ENCODE measurements at places on chromosomes 2 and 18.
A peak's percentile ranks its signal among the peaks of the same experiment; 100 is the strongest.

DNA sequence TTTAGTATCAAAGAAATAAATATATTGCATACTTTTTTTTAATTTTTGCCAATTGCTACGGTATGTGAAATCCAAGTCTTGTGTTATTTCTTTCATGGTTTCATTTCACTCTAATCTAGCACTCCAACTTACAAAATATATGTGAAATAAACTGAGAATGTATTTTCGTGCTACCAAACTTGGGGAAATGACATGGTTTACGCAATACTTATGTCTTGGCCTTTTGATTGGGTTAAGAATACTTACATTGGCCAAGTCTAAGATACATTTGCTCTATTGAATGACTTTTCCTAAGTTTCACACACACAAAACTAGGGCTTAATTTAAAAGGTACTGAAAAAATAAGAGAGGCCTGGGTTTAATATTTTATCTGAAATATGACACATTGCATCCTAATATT, 80.5 kb downstream of the VRK2 start:
- no peak overlapping the region for H3K27ac ChIP-seq
- no peak for DNase-seq
- H3K4me3 ChIP-seq = no peak overlapping the region
- peaks cover 5% of the 10 kb centered on the region for H3K36me3 ChIP-seq
- no peaks in the 10 kb centered on the region for H3K4me1 ChIP-seq

DNA sequence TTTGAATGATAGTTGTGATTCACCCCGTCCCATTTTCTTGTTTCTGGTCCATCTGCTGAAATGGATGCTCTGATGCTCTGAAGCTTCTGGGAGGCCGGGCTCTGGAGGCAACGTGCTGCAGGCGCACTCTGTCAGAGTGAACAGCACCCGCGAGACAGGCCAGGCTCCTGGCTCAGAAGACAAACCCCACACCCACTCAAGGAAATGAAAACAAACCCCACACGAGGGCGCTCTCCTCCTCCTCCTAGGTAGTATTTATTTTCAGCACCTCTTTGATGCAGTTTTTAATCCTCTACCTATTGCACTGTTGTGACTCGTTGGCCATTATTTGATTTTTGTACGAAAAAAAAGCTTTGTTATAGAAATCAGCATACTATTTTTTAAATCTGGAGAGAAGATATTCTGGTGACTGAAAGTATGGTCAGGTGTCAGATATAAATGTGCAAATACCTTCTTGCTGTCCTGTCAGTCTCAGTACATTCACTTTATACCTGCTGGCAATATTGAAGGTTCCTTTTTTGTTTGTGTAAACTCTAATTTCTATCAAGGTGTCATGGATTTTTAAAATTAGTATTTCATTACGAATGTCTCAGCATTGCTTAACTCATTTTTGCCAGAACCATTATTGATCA, 10.3 kb upstream of the CHST10 start:
- H3K4me3 ChIP-seq = no peak overlapping the region
- H3K27me3 ChIP-seq = peaks cover 51% of the 10 kb centered on the region
- H3K36me3 ChIP-seq = no peaks in the 10 kb centered on the region
- peak; percentile 47 for DNase-seq
- H3K4me1 ChIP-seq = peaks cover 5% of the 10 kb centered on the region
- no peak overlapping the region for H3K27ac ChIP-seq

- no peak overlapping the region for H3K4me3 ChIP-seq
- no peak for DNase-seq
- peaks cover 7% of the 10 kb centered on the region for H3K4me1 ChIP-seq
- H3K36me3 ChIP-seq = no peaks in the 10 kb centered on the region
- no peak overlapping the region for H3K27ac ChIP-seq
Observed at GRCh38 chr2:232982926-232983668, 30.0 kb downstream of the NGEF start.

GRCh38 chr2:42558827-42559226, 9.6 kb upstream of the MTA3 start:
- no peak overlapping the region for H3K27ac ChIP-seq
- H3K4me1 ChIP-seq = no peaks in the 10 kb centered on the region
- no peak for DNase-seq
- no peak overlapping the region for H3K4me3 ChIP-seq
- H3K36me3 ChIP-seq = no peaks in the 10 kb centered on the region
- H3K27me3 ChIP-seq = no peaks in the 10 kb centered on the region

GRCh38 chr18:48059455-48060010, 129.1 kb upstream of the SMAD2 start:
- H3K4me3 ChIP-seq = no peak overlapping the region
- H3K4me1 ChIP-seq = no peaks in the 10 kb centered on the region
- DNase-seq = no peak
- H3K27me3 ChIP-seq = peaks cover 67% of the 10 kb centered on the region

GRCh38 chr18:58581265-58581664, 47.6 kb downstream of the ALPK2 start:
- H3K36me3 ChIP-seq = peaks cover 2% of the 10 kb centered on the region
- H3K27me3 ChIP-seq = no peaks in the 10 kb centered on the region
- H3K27ac ChIP-seq = no peak overlapping the region

DNA sequence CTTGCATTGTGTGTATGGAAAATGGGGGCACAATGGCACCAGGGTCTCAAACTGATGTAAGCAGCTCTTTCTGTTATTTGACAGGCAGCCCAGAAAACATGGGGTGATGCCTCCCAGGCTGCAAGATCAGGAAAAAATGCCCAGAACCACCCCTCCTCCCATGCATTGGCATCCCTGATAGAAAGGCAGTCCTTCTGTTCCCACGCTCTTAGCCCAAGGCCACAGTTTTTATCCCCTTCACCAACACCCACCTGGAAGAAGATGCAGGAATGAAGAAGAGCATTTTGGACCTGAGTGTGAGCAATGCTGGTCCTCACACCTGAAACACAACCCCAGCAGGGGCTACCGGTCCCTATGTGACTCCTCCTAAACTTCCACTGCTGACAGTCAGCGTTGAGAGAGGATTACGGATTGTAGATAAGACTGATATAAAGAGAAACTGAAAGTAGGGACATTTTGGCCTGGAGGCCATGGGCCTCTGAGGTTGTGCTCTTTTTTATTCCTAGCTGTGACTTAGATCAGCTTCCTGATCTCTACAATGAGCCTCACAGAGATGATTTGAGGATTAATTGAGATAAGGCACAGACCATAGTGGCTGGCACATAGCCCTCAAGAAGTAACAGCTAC, 386.0 kb upstream of the ATP5MC3 start:
- peaks cover 2% of the 10 kb centered on the region for H3K36me3 ChIP-seq
- peaks cover 6% of the 10 kb centered on the region for H3K4me1 ChIP-seq
- DNase-seq = no peak
- H3K27ac ChIP-seq = no peak overlapping the region
- H3K27me3 ChIP-seq = peaks cover 18% of the 10 kb centered on the region
- H3K4me3 ChIP-seq = no peak overlapping the region

DNA sequence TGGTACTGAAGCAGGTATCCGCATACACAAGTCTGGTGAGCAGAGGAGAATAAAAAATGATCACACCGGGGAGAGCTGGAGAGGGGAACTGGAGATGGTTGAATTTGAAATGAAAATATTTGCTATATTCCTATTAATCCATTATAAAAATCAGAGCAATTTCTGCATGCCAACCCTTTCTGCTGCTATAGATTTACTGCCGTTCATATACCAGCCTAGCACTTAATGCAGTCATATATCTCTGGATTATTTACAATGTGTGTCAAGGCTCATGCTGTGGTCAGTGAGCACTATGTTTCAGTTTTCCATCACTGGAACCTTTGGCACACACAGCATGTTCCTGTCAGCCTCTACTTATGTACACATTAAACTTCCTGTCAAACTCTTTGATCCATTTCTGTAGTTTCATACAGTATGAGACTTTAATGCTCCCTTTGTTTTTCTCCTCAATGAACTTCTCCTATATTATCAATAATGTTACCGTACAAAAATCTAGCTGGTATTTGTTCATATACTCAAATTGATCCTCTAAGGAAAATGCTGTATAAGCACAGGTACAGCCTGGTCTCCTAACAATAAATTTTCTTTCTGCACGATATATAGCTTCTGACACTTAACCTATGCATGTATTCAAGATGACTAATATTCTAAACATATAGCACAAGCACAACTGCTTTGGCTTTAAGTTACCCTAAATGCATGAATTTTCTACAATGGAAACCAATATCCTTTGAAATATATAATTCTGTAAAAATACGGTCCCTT, 36.7 kb downstream of the FANCL start:
- no peak for DNase-seq
- no peaks in the 10 kb centered on the region for H3K27me3 ChIP-seq
- no peak overlapping the region for H3K27ac ChIP-seq

DNA sequence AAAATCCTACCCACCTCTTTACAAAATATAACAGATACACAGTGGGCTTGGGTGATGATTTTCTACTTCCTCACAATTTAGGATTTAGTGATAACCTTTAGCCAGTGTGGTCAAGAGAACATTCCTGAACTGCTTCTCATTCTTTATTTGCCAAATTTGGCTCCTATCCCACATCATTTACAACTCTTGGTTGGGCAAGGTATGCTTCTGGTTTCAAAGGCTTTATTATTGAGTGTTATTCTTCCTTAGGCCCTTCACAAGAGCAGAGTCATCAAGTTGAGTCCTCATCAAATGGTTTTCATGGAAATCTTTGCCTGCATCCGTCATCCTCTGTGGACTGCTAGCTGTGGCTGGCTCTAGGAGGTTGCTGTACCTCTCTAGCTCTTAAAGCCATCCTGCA, 472.0 kb upstream of the ETAA1 start:
- no peaks in the 10 kb centered on the region for H3K4me1 ChIP-seq
- DNase-seq = no peak
- no peak overlapping the region for H3K27ac ChIP-seq
- H3K27me3 ChIP-seq = no peaks in the 10 kb centered on the region
- H3K4me3 ChIP-seq = no peak overlapping the region

GRCh38 chr2:176454893-176455815, 185.9 kb downstream of the MTX2 start:
- H3K4me1 ChIP-seq = no peaks in the 10 kb centered on the region
- H3K27me3 ChIP-seq = peaks cover 49% of the 10 kb centered on the region
- DNase-seq = peak; percentile 55

- H3K36me3 ChIP-seq = no peaks in the 10 kb centered on the region
- H3K4me1 ChIP-seq = no peaks in the 10 kb centered on the region
- no peak overlapping the region for H3K4me3 ChIP-seq
- peaks cover 21% of the 10 kb centered on the region for H3K27me3 ChIP-seq
Observed at GRCh38 chr18:12281861-12282260, 26.2 kb upstream of the TUBB6 start.

DNA sequence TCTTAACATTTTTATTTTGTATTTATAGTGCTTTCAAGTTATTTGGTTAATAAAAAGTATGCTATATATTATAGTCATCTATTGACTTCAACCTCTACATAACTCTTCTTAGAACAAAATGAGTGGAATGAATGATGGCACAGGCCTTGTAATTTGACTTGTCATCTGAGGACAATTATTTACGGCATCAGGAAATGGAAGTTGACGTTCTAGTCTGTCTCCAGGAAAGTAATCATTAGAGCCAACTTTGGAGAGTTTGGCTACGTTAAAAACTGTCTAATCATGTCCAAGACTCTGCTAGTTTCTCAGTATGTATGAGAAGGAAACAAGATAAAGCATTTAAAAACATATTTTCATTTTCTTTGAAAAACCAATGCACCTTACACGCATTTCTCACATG, 353.6 kb downstream of the ARHGAP15 start:
- H3K27ac ChIP-seq = no peak overlapping the region
- H3K27me3 ChIP-seq = no peaks in the 10 kb centered on the region
- no peak for DNase-seq
- H3K36me3 ChIP-seq = peaks cover 10% of the 10 kb centered on the region

GRCh38 chr2:1183300-1183699, 230.0 kb upstream of the TPO start:
- no peak overlapping the region for H3K4me3 ChIP-seq
- no peak for DNase-seq
- H3K27me3 ChIP-seq = no peaks in the 10 kb centered on the region
- H3K36me3 ChIP-seq = no peaks in the 10 kb centered on the region

GRCh38 chr2:122193622-122194021, 438.2 kb downstream of the TSN start:
- no peak for DNase-seq
- no peaks in the 10 kb centered on the region for H3K36me3 ChIP-seq
- no peak overlapping the region for H3K27ac ChIP-seq

DNA sequence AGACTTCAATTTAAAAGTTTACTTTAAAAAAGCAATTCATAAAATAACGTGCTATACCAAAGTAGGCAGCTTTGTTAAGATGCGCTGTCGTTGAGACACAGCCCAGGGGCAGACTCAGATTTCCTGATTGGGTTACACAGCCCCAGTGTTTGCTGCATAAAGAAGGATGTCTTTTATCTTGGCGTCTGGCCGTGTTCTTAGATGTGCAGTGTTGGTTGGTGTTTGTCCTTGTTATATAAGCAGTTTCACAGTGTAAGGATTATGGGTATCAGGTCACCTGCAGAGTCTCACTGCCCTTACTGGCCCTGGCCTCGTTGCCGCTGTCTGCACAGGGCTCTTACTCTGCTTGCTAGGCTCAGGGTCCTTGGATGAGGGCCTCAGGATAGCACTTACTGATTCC, 108.5 kb downstream of the WDSUB1 start:
- peaks cover 1% of the 10 kb centered on the region for H3K36me3 ChIP-seq
- no peak overlapping the region for H3K4me3 ChIP-seq
- no peak for DNase-seq
- no peaks in the 10 kb centered on the region for H3K4me1 ChIP-seq
- no peaks in the 10 kb centered on the region for H3K27me3 ChIP-seq
- H3K27ac ChIP-seq = no peak overlapping the region

- no peak overlapping the region for H3K4me3 ChIP-seq
- H3K36me3 ChIP-seq = peaks cover 40% of the 10 kb centered on the region
- peaks cover 15% of the 10 kb centered on the region for H3K4me1 ChIP-seq
- DNase-seq = no peak
Observed at GRCh38 chr2:55592130-55592529, 25.3 kb downstream of the PPP4R3B start.

DNA sequence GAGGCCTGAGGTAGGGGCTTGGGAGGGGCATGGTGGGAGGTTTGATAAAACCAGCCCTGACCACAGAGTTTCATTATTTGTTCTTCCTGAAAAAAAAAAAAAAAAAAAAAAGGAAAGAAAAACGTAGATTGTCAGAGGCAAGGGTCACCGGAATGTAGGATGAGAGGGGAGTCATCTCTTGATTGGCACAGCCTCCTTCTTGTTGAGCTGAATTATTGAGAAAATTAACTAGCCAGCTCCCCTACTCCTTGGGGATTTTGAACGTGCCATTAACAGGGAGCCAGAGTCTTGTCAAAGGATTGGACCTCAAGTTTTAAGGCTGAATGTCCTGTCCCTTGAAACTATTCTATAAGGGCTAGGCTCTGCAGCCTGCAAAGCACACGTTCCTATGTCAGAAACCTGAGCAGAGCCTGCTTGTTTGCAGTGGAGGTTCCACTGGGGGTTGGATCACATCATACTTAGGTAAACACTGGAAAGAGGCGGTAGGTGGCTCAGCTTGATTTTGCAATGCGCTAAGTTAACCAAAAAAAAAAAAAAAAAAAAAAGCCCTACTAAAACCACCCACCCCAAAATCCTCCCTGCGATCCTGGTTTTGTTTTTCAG, 2.3 kb downstream of the INHBB start:
- no peaks in the 10 kb centered on the region for H3K36me3 ChIP-seq
- no peak overlapping the region for H3K4me3 ChIP-seq
- no peak overlapping the region for H3K27ac ChIP-seq

- DNase-seq = no peak
- H3K4me1 ChIP-seq = no peaks in the 10 kb centered on the region
- no peaks in the 10 kb centered on the region for H3K27me3 ChIP-seq
- H3K4me3 ChIP-seq = no peak overlapping the region
- H3K36me3 ChIP-seq = no peaks in the 10 kb centered on the region
Observed at GRCh38 chr2:5537180-5537688, 154.9 kb upstream of the SOX11 start.

All from central memory CD8-positive, alpha-beta T cell (primary cell).